ENCODE measurements at places on chromosomes 2 and 18.

DNA sequence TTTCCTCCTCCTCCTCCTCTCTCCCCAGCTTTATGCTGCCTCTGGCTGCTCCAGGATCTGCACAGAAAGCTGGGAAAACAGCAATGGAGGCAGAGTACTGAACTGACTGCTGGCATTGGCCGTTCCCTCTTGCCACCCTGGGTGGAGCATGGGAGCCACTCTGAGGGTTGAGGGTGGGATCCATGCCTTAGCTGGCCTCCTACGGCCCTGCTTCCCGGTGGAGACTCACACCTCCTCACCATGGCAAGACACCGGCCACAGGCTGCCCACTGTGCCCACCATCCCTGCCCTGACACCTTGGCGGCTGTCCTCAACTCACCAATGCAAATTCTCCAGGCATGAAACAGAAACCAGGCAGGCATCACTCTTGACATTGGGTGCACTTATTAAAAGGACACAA lies 832.3 kb upstream of the ID2 start:
- ATAC-seq, result no peak

GRCh38 chr2:161116509-161116908 lies 43.7 kb upstream of the TANK start:
- ATAC-seq, result no peak

GRCh38 chr2:3661149-3661660 lies 3.2 kb downstream of the ALLC start:
- ATAC-seq, result no peak

DNA sequence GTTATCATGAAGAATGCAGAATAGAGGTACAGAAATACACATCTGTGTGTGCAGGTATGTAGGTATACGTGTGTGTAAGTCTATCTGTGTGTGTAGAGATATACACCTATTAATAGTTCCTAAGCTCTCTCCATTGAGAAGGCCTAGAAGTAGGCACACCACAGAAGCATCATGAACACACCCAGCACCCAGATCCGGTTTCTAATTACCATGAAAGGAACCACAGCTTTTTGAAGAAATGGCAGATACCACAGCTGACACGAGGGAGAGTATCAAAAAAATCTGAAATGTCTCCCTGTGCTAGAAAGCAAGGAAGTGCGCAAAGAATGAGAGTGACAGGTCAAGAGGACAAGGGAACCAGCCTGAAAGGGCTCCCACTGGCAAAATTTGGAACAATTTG lies 27.7 kb upstream of the AP1S3 start:
- ATAC-seq, result no peak

Measured in SK-N-SH treated with all-trans-retinoic acid at 6 μM for 48 hours (cell line).